ENCODE measurements at places on chromosomes 4 and X.
A peak's percentile ranks its signal among the peaks of the same experiment; 100 is the strongest.

DNA sequence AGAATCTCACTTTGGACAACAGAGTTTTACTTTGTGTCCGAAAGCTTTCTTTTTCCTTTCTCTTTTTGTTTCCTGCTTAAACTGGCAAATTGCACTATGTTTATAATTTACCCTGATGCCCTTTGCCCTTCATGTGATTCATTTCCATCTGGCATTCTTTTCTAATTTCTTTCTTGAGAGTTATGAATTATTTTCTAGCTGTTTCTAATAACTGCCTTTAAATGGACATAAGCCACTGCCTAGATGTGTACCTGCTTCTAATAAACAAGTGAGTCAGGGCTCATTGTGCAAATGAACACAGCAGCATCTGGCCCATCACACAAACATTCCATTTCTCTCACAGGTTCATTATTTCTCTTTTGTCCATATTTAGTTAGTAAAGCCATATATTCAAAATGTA, 242.3 kb upstream of the GPRIN3 start:
- DNase-seq = no peak

- peak; percentile 66 for DNase-seq
Observed at GRCh38 chr4:6974138-6974848, 64.7 kb downstream of the TBC1D14 start.

DNA sequence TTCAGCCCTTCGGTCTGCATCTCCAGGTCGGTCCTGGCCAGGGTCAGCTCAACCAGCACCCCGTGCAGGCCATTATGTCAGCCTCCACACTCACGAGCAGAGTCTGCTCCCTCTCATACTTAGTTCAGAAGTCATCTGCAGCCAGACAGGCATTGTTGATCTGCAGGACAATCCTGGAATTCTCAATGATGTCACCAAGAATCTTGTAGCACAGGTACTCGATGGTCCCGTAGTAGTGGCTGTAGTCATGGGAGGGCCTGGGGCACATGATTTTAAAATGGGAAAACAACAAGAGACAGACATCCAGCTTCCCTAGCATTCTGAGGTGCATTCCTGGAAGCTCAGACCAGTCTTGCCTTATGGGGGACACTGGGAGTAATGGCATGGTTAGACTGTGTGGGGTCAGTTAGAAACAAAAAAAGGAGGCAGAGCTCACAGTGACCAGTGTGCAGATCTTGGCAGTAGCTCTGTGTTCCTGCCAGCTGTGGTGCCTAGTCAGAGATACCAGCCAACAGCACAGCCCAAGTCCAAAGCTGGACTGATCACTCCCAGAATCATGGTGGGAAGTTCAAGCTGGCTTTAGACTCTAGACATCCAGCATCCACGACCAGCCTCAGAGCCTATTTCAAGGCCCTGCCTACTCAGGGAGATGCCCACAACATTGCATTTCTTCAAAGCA, 31.9 kb downstream of the LRIT3 start:
- DNase-seq = no peak

GRCh38 chr4:38957893-38958292, 74.3 kb downstream of the TMEM156 start:
- no peak for DNase-seq

DNA sequence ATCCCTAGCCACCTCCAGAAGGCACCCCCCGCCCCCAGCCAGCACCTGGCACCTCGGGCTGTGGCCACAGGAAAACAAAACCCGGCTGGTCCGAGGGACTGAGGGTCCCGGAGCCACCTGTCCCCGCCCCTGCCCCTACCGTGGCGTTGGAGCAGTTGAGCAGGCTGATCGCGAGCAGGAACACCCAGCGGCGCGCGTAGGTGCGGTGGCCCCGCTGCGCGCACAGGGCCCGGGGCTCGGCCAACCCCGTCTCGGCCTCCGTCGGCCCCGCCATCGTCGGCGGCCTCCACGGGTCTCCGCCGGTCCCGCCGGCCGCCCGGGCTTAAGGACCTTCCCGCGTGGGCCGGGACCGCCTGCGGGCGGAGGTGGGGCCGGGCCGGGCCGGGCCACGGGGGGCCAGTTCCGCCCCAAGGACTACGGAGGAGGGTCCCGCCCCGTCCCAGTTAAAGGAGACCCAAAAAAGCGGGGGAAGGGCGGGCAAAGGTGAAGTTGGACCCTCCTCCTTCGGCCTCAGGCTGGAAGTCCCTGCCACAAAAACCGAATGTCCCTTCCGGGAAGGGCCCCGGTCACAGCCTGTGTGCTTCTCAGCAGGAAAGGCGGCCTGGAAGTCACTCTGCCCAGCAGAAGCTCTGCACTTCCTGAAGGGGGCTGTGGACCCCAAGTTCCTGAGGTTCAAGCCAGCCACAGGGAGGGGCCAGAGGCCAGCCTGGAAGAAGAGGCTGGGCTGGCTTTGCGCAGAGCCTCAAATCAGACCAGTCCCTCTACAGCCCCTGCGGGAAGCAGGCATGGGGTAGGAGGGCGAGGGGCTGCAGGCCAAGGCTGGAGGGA, at the start of gene SLC49A3:
Gene SLC49A3 (minus strand): TSS at position 298 of the 828 bp plus-strand sequence. CDS start 24 bp downstream, at position 274.
- no peak for DNase-seq

- DNase-seq = no peak
Observed at GRCh38 chr4:139658185-139658584, 7.4 kb upstream of the MGST2 start.

GRCh38 chr4:185945906-185946305, 123.0 kb upstream of the TLR3 start:
- DNase-seq = no peak

GRCh38 chrX:155611302-155611701, 1.4 kb downstream of the TMLHE start:
- no peak for DNase-seq

GRCh38 chr4:108450236-108450898, 170.0 kb upstream of the RPL34 start:
- no peak for DNase-seq

Measured in amniotic stem cell (primary cell).